Tibial artery (tissue), 4 donors: ENCODE measurements at places on chromosomes 1 and 21.
A peak's percentile ranks its signal among the peaks of the same experiment; 100 is the strongest.

DNA sequence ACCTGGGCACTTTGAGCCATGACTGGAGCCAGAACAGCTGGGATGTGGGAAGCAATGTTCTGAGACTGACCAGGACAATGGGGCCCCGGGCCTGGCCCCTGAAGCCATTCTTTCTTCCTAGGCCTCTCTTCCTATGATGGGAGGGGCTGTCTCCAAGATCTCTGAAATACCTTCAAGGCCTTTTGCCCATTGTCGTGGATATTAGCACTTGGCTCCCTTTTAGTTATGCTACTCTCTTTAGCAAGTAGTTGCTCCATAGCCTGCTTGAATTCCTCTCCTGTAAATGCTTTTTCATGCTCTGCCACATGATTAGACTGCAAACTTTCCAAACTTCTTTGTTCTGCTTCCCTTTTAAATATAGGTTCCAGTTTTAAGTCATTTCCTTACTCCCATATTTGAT, 262.9 kb upstream of the CACYBP start:
- H3K4me1 ChIP-seq: no peaks in the 10 kb centered on the region
- no peak overlapping the region for H3K27ac ChIP-seq
- H3K27me3 ChIP-seq: no peaks in the 10 kb centered on the region
- DNase-seq: no peak
- H3K4me3 ChIP-seq: no peak overlapping the region
- H3K36me3 ChIP-seq: no peaks in the 10 kb centered on the region

- no peak for DNase-seq
- no peaks in the 10 kb centered on the region for H3K36me3 ChIP-seq
- H3K27me3 ChIP-seq: no peaks in the 10 kb centered on the region
- no peak overlapping the region for H3K27ac ChIP-seq
- no peak overlapping the region for H3K4me3 ChIP-seq
- peaks cover 7% of the 10 kb centered on the region for H3K4me1 ChIP-seq
Observed at GRCh38 chr1:169326261-169326955, 41.2 kb downstream of the NME7 start.

DNA sequence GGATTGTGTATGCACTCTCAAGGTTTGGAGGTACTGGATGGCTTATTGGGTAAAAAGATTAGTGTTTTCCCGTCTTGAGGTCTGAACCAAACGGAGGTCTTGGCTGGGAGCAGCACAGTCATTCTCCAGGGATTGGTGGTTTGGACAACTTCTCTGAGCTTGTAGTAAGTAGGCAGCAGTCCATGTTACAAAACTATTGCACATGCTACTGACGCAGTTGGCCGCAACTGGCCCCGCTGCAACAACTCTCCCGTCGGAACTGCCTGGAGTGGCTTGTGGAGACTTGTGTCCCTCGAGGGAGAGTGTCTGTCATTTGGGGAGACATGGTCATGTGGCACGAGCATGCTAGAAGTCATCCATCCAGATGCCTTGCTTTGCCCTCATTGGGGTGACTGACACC, 276.0 kb downstream of the TM2D1 start:
- H3K36me3 ChIP-seq: no peaks in the 10 kb centered on the region
- peak; percentile 98 for DNase-seq
- H3K27ac ChIP-seq: peak overlapping the region; percentile 93
- H3K27me3 ChIP-seq: no peaks in the 10 kb centered on the region
- peaks cover 57% of the 10 kb centered on the region for H3K4me1 ChIP-seq
- no peak overlapping the region for H3K4me3 ChIP-seq

GRCh38 chr1:115300087-115300876, 37.8 kb downstream of the NGF start:
- no peaks in the 10 kb centered on the region for H3K27me3 ChIP-seq
- H3K4me3 ChIP-seq: no peak overlapping the region
- DNase-seq: no peak
- no peak overlapping the region for H3K27ac ChIP-seq
- H3K36me3 ChIP-seq: no peaks in the 10 kb centered on the region
- H3K4me1 ChIP-seq: peaks cover 3% of the 10 kb centered on the region
